ENCODE measurements at places on chromosomes 3 and 15.

GRCh38 chr3:39323494-39323893 is 6.0 kb upstream of the CCR8 start:
- no peaks in the 10 kb centered on the region for H3K36me3 ChIP-seq
- no peak overlapping the region for H3K4me3 ChIP-seq
- no peak for DNase-seq
- H3K27ac ChIP-seq, result no peak overlapping the region

- H3K27me3 ChIP-seq, result no peaks in the 10 kb centered on the region
- H3K4me3 ChIP-seq, result no peak overlapping the region
- no peak overlapping the region for H3K27ac ChIP-seq
- peaks cover 33% of the 10 kb centered on the region for H3K4me1 ChIP-seq
- H3K36me3 ChIP-seq, result no peaks in the 10 kb centered on the region
- DNase-seq, result no peak
Measured at GRCh38 chr3:88811096-88811495, 296.3 kb upstream of the EPHA3 start.

DNA sequence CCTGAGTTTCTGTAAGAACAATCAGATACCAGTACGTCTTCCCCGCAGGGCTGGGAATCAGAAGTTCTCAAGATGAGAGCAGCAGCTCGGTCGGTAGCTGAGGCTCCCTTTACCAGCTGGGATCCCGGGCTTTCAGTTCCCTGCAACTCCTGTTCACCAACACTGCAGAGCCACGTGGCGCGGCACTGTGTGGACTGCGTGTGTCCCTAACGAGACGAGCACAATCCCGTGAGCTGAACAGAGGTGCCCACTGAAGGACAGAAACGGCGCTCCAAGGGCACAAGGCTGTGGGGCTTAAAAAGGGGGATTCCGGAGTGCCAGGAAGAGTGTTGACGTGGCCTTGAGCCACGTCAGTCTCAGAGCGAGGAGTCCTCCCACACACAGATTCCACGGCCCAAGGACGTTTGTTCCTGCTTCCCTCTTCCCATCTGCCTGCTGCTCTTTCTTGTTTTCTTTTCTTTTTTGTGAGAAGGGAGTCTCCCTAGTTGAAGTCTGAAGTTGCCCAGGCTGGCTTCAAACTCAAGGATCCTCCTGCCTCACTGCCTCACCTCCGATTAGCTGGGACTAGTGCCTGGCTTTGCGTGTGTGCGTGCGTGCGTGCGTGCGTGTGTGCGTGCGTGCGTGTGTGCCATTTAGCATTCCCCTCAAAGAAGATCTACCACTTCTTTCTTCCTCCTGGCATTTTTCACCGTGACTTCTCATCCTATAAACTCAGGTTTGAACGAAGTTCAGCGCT is 37.1 kb upstream of the RPL35A start:
- H3K36me3 ChIP-seq, result no peaks in the 10 kb centered on the region
- H3K4me1 ChIP-seq, result peaks cover 24% of the 10 kb centered on the region
- no peaks in the 10 kb centered on the region for H3K27me3 ChIP-seq
- peak overlapping the region; percentile 53 for H3K27ac ChIP-seq
- DNase-seq, result peak; percentile 63
- H3K4me3 ChIP-seq, result no peak overlapping the region

GRCh38 chr3:183792976-183793375 is 32.4 kb downstream of the MAP6D1 start:
- H3K4me1 ChIP-seq, result no peaks in the 10 kb centered on the region
- no peak for DNase-seq
- no peaks in the 10 kb centered on the region for H3K27me3 ChIP-seq
- H3K4me3 ChIP-seq, result no peak overlapping the region
- H3K27ac ChIP-seq, result no peak overlapping the region

DNA sequence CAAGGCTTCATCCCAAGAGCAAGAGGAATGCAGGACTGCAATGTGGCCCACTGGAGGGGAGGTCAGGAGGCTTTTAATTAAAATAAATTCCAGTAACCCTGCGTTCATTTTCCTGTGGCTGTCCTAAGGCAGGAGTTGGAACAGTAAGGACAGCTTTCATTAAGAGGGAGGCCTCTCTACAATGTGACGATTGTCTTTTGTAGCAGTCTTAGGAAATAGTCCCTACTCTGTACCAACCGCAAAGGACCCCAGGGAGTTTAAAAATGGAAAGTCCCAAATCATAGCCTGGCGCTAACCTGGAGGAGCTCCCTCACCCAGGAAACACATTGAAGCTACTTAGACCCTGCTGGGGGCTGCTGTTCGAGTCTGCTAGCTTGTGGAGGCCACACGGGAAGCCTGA is 62.8 kb downstream of the SYNM start:
- H3K36me3 ChIP-seq, result no peaks in the 10 kb centered on the region
- H3K27ac ChIP-seq, result no peak overlapping the region
- no peak overlapping the region for H3K4me3 ChIP-seq
- no peaks in the 10 kb centered on the region for H3K27me3 ChIP-seq
- DNase-seq, result no peak
- no peaks in the 10 kb centered on the region for H3K4me1 ChIP-seq

- no peaks in the 10 kb centered on the region for H3K4me1 ChIP-seq
- H3K36me3 ChIP-seq, result no peaks in the 10 kb centered on the region
- H3K27me3 ChIP-seq, result peaks cover 39% of the 10 kb centered on the region
- peak; percentile 93 for DNase-seq
Measured at GRCh38 chr3:43894176-43895049, 203.7 kb downstream of the ABHD5 start.

DNA sequence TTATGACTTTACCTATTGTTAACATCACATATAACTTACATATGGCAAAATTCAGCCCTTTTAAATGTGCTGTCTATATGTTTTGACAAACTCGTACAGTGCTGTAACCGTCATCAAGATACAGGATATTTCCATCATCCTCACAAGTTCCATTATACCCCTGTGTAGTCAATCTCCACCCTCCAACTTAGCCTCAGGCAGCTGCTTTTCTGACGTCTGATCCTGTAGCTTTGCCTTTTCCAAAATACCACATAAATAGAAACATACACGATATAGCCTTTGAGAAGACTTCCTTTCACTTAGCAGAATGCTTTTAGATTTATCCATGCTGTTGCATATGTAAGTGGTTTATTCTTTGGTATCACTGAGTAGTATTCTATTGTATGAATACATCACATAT is 47.1 kb downstream of the SLC12A1 start:
- H3K27ac ChIP-seq, result no peak overlapping the region
- no peaks in the 10 kb centered on the region for H3K36me3 ChIP-seq
- no peaks in the 10 kb centered on the region for H3K4me1 ChIP-seq
- H3K27me3 ChIP-seq, result no peaks in the 10 kb centered on the region

All from neural progenitor cell (in vitro differentiated cells).